ENCODE measurements at places on chromosomes 7 and 10.

- DNase-seq = no peak
Observed at GRCh38 chr7:125966278-125967048, 1036.8 kb upstream of the POT1 start.

DNA sequence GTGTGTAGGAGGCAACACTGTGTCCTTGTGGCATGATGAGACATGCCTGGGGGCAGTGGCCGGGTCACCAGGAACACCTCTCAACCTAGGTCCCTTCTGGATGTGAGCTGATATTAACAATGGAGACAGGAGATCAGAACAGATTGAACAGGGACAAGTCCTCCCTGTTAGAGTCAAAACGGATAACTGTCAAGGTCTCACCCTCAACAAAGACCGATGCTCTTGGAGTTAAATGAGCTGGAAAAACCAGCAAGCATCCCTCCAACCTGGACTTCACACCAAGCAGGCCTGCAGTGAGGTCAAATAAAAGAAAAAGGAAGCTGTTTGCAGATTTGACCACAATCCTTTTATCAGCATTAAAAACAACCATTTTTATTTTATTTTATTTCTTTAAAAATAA lies 49.0 kb downstream of the SLIT1 start:
- DNase-seq = no peak

DNA sequence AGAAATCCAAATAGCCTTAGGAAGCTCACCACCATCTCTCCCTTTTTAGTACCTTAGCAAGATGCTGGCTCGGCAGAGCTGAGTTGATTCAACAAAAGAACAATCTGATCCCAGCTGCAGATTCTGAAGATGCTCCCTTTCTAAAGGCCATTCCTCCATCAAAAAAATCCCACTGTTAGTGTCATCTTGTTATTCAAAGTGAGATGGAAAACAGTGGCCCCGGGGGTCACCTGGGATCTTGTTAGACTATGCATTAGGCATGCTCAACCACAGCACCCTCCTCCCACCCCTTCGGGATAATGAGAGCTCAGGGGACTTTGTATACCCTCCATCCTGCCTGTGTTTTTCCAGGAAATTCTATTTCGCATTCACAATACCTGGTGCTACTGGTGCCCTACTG lies 2.4 kb downstream of the NCAPG2 start:
- DNase-seq = no peak

DNA sequence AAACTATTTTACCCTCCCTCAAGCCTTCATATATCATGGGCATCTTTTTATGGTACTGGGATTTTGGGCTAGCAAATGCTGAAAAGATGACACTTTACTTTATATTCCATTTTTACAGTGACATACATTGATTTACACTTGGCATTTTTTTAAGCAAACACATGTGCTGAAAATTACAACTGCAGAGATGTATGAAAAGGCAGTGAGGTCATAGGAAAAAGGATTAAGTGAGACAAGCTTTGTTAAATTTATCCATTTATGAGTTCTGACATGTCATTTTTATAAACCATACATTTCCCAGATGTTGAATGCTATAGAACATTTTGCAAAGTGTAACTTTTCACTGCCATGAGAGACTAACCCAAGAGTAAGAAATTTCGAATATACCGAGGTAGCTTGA lies 68.8 kb upstream of the RSU1 start:
- DNase-seq = no peak

DNA sequence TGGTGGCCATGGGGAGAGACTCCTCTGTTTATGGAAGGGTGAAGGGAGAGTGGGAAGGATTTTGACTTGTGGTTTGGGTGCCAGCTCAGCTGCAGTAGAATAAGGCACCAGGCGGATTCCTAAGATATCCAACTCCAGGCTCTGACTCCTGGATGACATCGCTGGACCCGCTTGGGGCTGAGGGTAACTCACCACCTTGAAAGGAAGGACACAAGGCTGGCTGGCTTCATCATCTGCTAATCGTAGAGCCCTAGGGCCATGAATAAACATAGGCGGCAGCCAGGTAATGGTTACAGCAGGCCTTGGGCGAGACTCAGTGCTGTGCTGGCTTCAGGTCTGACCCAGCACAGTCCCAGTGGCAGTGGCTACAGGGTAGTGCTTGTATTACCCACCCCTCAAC lies 16.7 kb upstream of the LIPK start:
- DNase-seq = no peak

GRCh38 chr7:48976850-48977249 lies 52.5 kb downstream of the CDC14C start:
- no peak for DNase-seq

DNA sequence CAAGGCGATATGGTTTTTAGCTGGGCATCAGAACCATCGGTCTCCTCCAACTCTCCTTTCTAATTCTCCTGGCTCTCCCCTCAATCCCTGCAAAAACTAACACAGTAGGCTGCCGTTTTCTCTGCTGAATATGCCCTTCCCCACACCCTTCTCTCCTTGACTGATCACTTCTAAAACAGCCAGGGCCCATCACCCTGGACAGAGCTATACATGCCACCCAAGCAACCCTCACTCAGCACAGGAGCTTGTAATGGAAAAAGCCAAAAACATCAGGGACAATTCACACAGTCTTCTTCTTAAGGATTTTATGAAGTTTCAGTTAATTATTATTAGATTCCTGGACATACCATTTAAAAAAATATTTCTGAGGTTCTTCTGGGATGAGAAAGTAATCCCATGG lies 61.5 kb downstream of the PIK3AP1 start:
- DNase-seq = no peak

DNA sequence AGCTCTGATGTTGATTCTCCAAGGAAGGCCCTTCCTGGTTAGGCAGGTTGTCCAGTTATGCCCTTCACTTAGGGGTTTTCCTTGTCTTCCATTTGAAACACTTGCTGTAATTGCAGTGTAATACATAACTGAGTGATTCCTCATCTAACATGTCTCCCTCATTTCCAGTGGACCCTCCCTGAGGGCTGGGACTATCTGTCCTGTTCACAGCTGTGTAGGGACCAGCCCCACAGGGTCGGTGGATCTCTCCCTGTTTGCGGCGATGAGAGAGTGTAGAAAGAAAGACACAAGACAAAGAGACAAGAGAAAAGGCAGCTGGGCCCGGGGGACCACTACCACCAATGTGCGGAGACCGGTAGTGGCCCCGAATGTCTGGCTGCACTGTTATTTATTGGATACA lies 135.9 kb upstream of the EEPD1 start:
- DNase-seq = no peak

GRCh38 chr10:110820321-110820814 lies 51.4 kb upstream of the PDCD4 start:
- DNase-seq = no peak

GRCh38 chr7:93736668-93737369 lies 153.7 kb downstream of the TFPI2 start:
- no peak for DNase-seq

GRCh38 chr10:6667679-6668270 lies 87.7 kb upstream of the PRKCQ start:
- DNase-seq = no peak

DNA sequence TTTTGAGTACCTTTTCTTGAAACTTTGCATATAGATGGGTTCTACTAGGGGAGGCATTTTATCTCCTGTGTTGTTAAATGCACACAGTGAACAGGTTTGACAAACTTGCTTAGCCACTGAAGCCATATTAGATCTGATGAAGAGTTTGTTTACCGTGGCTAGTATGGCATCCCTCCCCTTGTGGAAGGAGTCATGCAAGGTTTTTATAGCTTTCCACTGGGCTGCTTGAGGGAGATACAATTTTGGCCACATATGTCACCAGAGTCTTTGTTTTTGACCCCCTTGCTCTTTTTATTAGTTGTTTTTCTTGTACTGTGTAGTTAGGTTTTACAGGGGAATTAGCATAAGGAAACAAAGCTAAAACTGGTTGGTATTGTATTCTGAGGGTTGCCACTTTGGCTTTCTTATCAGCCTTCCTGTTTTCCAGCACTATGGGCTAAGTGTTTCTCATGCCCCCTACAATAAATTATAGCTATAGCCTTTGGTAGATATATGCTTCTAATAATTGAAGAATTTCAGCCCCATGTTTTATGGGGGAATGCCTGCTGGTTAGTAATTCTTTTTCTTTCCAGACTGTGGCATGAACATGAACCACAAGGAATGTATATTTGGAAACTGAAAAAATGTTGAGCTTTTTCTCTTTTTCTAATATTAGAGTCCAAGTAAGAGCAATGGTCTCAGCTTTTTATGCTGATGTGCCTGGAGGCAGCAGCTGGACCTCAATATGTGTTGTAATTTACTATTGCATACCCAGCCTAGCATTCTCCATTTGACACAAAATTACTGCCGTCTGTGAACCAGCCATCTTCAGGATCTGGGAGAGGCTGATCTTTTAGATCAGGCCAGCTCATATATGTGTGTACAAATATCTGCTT lies 18.4 kb upstream of the STEAP2 start:
- DNase-seq = no peak

GRCh38 chr10:117476716-117477115 lies 65.8 kb upstream of the EMX2 start:
- no peak for DNase-seq

DNA sequence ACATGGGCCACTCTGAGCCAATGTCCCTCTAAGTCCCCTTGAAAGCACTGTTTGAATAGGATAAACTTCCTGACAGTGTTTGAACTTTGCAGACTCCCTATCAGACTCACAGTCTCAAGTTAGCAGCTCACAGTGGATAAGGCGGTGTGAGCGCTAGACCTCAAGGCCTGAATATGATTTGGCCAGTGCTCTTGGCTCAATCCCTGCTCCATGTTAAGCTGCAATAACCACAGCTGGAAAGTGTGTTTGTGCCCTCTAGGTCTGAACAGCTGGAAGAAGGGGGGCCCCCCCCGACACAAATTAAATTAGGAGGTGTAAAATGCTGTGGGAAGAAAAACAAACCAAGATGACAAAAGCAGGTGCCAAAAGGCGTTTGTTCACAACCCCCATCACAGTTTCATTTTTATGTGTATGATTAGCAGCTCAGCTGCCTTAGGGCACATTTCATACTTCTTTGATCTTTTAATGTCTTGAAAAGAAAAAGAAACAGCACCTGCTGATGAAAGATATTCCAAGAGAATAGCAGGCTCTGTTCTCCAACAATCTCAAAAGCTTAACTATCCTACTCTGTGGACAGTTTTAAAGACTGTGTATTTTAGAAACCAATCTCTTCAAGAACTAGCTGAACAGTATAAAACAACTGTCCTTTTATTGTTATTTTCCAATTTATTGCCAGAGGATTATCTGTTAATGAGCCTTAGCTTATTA lies 167.6 kb downstream of the SNX13 start:
- no peak for DNase-seq

DNA sequence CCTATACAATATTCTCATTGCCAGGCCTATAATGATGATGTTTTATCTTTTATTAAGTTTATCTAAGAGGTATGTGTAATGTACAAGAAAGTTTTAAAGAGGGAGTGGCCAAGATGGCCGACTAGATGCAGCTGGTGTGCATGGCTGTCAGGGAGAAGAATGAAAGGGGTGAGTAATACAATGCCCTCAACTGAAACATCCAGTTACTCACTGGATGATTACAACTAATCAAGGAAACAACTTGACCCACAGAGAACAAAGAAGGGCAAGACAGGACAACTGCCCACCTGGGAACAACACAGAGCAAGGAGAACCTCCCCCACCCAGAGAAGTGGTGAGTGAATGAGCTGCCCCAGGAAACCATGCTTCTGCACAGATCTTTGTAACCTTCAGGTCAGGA lies 880.0 kb upstream of the LRRTM3 start:
- no peak for DNase-seq

DNA sequence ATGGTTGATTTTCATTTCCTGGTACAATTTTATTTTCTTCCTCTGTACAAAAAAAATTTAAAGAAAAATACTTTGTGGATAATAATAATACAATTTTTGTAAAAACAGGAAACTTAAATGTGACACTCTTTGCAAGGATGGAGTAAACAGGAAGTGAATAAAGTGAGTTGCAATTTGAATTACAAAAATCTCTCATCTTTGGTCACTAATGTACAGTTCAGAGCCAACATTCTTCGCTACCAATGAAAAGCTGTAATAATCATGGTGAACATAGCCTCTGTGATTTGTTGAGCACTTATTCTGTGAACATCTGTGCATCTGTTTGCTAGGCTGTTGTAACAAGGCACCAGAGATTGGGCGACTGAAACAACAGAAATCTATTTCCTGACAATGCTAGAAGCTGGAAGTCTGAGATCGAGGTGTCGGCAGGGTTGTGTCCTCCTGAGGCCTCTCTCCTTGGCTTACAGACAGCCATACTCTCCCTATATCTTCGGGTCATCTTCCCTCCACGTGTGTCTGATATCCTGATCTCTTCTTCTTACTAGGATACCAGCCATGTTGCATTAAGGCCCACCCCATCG lies 295.3 kb upstream of the KLF6 start:
- no peak for DNase-seq

- DNase-seq = no peak
Observed at GRCh38 chr7:44193011-44193802, 4.0 kb upstream of the GCK start.

DNA sequence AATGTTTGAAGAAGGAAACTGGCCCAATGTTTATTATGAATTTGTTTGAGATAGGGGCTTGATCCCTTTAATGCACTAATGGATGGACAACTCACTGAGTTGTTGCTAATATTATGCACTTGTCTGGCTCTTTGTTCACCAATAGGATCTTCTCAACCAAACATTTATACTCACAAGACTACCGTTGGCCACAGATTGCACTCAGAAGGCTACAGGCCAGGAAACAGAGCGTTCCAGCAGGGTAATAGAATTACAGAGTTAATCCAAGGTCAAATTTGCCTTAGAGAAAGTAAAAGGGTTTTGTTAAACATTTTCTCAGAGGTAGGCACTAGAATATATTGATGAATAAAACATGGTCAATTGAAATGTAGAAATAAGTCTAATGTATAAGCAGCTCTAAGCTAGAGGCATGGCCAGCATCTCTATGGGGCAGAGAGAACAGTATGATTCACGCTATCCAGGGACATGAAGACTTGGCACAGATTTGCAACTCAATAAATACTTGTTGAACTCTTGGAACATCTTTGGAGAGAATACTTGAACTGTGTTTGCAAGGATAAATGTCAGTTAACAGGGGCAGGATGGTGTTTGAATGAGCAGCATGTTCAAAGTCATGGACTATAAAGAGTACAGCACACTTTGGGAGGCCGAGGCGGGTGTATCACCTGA lies 606.9 kb downstream of the SORCS3 start:
- DNase-seq = no peak

DNA sequence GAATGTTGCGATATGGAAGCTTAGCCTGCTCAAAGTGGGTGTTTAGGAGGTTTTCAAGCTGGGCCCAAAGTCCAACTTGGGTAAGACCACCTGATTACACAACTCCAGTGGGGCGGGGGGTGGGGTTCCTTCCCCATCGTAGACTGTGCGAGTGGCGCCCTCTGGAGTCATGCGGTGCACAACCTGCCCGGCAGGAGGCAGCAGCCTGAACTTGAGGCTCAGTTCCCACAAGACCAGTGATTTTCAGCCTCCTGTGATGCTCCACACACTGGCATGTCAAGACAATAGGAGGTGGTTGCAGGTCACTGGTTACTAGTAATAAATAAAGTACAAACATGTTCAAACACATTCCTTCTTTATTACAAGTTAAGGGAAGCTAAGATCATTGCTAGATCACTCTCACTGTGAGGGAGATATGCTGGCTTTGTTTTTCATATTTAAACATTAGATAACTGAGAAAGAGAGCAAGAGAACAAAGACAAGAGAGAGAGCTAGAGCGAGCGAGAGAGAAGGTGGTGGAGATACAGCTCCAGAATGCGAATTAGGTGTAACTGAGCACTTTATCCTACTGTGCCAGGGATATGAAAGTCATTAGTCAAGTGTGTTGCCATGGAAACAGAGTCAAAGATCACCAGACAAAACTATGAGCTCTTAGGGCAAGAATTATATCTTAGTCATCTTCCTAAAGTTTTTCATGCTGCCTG lies 97.4 kb upstream of the BMPER start:
- no peak for DNase-seq

Measured in cortex of kidney (tissue), 1 donor.